Natural killer cell (primary cell): ENCODE measurements at places on chromosomes 1 and 21. TPM values are rescaled to one million over a fixed set of nuclear protein-coding genes. Genes with fewer than 3 reads are reported as not detected.

Gene TGFBR3
- 243 TPM for total RNA-seq

Gene ADCY10
- total RNA-seq = 0.42 TPM

Gene TTC22
- total RNA-seq = 30.8 TPM

Gene PATJ
- total RNA-seq = 18.5 TPM

Gene NEGR1
- total RNA-seq = 1.3 TPM

Gene USH2A
- not detected for total RNA-seq

Gene KRTAP20-2
- not detected for total RNA-seq

Gene KRTAP7-1
- not detected for total RNA-seq

Gene HSPA6
- 6.0 TPM for total RNA-seq

Gene UBAP2L
- 220 TPM for total RNA-seq

Gene CSMD2
- total RNA-seq = not detected

Gene CD1E
- total RNA-seq = 0.73 TPM

Gene LINGO4
- not detected for total RNA-seq

Gene PKN2
- total RNA-seq = 50.1 TPM
